Neuronal stem cell (in vitro differentiated cells): ENCODE measurements at places on chromosomes 3 and 15.

GRCh38 chr3:47319956-47320355, 37.2 kb downstream of the KLHL18 start:
- DNase-seq: no peak

- DNase-seq: no peak
Measured at GRCh38 chr15:67358812-67359211, 104.2 kb downstream of the IQCH start.

- no peak for DNase-seq
Measured at GRCh38 chr3:65974509-65974908, 64.2 kb downstream of the MAGI1 start.

DNA sequence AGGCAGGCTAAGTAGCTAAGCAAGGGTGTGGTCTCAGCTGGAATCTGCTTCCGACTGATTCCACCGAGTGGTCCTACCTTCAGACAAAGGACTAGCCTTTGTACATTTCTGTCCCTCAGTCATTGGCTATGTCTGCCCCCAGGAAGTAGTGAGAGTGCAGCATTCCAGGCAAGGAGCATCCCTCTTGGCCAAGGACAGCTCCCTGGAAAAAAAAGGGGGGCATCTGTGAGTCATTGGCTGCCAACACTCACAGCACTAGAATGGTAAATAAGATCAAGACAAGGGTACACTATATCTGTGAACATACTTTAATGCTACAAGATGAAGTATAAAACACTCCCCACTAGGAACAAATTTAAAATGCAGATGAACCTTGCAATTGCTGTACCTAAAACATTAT, 66.8 kb downstream of the STAC start:
- DNase-seq: no peak

- no peak for DNase-seq
Measured at GRCh38 chr3:124504332-124505059, 225.8 kb upstream of the UMPS start.
